ENCODE measurements at places on chromosomes 6 and 20.

DNA sequence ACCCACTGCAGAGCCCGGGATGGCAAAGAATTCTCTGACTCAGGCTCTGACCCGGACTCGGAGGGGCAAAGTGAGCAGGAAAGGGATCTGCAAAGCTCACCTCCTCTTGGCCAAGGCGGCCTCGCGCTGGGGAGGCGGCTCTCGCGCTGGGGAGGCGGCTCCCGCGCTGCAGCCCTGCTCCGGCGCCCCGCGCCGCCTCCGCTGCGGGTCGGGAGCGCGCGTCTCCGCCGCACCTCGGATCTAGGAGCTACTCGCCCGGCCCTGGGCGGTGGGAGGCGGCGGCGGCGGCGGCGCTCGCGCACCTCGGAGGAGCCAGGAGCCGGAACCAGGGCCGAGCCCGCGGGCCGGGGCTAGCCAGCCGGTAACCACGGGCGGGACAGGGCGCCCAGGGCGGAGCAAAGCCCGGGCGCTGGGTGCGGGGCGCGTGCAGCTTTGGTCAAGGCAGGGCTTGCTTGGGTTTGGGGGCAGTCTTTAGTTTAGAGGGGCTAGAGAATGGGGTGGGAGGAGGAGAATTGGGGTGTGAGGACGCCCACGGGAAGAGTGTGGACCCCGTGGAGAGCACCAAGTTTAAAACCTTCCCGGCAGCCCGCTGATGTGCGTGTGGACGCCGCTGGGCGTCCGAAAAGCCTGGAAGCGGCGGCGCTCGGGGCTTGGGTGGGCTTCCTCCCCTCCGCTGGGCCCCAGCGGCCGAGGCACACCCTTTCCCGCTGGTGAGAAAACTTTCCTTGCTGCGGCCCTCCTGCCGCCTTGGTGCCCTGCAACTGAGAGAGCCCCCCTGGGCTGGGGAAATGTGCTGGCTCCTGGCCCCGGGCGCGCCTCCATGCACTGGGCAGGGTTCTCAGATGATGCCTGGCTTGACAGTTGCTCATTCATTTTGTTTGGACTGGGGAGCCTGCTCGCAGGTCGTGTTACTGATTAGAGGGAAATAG is at the start of gene MRAP2:
MRAP2 (plus strand) TSS at position 250 of the 929 bp plus-strand sequence. CDS start 21,547 bp downstream, outside the sequence.
- peak; percentile 58 for DNase-seq

DNA sequence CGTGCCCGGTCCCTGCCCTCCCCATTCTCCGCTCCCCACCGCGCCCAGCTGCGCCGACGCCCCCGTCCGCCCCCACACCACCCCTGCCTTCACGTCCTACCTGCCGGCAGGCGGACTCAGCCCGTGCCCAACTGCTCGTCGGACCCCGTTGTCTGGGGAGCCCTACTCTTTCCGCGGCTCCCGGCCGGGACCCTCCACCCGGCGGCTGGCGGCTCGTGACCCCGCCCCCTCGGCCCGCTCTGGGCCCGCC is at the start of gene SERAC1:
SERAC1 (minus strand) TSS at position 223 of the 250 bp plus-strand sequence. CDS start 9,899 bp downstream, outside the sequence.
- DNase-seq, result no peak

GRCh38 chr20:21353236-21353635 is 44.1 kb downstream of the NKX2-4 start:
- DNase-seq, result no peak

DNA sequence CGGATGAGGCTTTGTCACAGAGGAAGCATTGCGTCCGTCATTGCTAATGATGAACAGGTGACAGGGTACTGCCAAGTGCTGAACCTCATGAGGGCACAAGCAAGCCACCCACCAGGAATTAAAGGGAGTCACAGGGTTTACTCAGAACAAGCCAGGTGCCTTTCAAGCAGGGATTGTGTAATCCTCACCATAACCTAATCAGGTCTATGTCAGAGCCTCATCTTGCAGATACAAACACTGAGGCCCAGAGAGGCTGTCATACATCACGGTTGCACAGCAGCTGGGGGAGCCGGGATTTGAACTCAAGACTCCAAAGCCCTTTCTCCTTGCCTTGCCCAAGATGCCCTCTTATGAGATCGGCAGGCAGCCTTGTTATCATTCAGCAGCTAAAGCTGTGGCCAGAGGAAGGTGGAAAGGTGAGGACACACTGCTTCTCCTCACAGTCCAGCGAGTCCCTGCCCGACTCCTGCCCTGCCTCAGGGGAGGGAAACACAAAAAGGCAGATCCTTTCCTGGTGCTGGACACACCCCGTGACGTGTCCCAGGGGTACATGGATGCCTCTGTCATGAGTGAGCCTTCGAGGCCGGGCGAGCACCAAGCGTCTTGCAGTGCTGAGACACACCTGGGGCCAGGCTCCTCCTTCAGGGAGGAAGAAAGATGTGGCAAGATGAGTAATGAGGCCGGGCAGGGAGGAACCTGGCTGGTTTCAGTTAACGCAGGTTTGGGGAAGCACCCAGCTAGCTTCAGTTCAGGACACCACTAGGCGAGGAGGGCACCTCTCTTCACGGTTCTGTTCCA is 214.9 kb downstream of the LY86 start:
- no peak for DNase-seq

GRCh38 chr6:117264692-117265409 is 507 bp upstream of the VGLL2 start:
- no peak for DNase-seq

DNA sequence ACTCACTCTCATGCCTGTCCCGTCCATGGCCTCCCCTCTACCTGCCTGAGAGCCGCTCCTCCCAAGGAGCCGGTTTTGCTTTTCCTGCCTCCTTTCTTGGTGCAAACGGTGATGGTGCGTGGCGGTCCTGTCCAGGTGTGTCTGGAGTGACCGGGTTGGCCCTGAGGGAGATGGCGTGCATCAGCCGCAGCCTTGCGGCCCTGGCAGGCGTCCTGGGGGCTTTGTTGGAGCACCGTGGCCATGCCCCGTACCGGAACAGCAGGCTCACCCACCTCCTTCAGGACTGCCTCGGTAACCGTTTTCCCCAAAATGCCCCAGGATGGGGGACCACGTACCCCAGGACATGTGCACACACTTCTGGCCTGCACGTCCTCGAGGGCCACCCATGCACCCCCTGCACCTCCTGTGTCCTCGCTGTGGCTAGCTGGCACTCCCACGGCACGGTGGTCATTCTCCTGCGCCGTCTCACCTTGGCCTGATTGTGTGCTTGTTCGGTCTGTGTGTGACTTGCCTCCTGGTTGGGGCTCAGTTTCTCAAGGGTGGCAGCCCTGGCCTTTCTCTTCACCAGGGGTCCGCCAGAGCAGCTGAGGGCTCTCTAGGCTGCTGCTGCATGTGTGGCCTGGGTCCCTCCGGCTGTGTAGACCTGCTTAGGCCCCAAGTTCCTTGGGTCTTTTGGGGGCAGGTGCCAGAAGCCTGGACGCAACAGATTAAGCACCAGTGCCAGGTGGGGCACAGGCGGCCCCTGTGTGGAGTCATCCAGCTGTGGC is 36.4 kb downstream of the FRMD1 start:
- no peak for DNase-seq

All from NCI-H345 (cell line).